ENCODE measurements at places on chromosomes 2 and 18.

- no peak for DNase-seq
These were observed 30.7 kb downstream of the IGFBP5 start for GRCh38 chr2:216664593-216665034.

DNA sequence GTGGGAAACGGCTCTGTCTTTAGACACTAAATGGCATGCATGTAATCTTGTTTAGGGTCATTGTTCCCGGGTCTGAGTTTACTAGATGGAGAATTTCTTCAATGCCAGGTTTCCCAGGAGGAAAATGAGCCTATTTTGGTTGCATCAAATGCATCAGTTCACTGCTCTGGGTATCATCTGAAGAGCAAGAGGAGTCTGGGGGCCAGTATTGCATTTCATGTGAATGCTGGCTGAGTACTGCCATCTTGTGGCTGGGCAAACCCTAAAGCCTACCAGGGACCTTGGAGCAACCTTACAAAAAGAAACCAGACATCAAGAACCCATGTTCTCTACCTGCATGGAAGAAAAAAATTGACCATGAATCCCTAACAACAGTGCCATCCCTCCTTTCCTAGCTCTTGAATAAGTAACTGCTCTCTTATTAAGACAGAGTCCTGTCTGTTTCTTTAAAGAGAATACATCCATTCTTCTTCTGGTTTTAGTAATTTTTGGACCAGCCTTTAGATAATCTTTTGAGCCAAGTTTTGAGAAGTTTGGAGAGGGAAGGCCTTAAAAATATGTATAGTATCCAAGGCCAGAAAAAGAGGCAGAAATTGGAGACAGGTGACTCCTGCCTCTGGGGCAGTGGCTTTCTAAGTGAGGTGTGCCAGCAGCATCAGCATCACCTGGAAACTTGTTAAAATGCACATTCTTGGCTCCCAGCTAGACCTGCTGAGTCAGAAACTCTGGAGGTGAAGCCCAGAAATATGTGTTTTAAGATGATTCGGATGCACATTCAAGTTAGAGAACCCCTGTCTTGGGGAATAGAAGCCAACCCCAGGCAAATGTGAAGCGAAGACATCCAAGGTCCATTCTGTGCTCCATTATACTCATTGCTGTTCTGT, 261.0 kb upstream of the CXCR4 start:
- DNase-seq = no peak

GRCh38 chr18:42290318-42291307, 335.6 kb downstream of the PIK3C3 start:
- DNase-seq = no peak

- no peak for DNase-seq
These were observed 294.7 kb upstream of the FAM98A start for GRCh38 chr2:33893824-33894223.

DNA sequence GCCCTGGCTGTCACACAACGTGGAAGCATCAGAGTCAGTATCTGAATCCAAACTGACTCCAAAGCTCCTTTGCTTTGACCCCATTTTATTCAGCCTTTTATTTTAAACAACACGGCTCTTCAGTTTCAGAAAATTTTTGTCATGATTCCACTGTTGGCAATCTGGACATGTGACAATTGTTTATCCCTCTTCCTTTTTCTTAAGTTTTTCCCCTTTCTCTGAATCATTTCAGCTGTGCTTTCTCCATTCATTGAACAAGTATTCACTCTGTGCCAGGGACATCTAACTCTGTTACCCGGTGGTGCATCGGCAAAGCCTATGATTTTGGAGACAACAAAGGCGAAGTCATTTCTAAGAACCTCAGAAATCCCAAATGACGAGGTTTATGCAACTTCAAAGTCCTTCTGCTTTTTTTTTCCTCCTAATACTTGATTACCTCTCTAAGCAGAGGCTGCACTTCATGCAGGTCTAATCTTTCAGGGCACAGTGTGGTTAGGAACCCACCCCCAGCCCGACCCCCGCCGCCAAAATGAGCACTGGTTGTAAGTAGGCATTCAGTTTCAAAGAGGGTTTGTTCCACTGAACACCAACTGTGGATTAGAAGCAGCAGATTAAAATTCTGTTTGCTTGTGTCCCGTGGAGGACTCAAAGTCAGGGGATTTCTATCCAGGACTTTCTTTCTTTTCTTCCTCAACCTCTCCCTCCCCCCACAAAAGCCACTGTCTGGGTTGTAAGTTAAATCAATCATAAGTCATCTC, 18.6 kb downstream of the ST6GAL2 start:
- no peak for DNase-seq

GRCh38 chr2:42223855-42224268, 54.7 kb downstream of the EML4 start:
- peak; percentile 19 for DNase-seq

DNA sequence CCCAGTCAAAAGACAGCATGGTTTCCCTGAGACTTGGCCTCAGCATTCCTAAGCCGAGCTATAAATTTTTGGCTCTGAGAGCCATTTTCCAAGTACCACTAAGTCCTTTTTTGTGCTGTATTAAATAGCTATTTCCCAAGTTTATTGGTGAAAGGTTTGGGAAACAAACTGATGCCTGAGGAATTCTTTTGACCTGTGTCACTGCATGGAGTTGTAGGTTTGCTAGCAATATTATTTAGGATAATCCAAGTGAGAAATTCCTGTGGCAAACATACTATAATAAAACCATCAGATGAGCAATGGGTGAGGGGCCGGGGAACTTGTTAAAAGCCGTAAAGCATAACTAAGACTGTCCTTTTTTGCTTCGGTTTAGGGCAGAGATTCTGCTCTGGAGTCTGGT, 28.4 kb downstream of the ARHGAP28 start:
- no peak for DNase-seq

DNA sequence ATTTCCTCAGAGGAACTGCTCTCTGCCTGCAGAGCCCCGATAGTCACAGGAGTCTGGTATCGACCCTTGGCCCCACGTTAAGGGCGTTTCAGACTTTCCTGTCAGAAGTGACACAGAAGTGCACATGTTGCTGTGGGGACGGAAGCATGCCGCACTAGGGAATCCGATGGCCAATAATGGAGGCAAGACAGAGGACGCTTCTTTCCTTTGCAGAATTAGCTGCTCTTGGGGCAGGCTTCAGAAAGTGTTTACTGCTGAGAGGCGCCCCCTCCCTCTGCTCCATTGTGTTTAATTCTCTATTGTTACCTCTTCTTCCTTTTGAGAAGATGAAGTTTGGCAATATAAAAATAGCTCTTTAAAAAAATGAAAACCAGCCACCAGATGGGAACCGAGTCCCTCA, 118.6 kb upstream of the EML6 start:
- DNase-seq = no peak

DNA sequence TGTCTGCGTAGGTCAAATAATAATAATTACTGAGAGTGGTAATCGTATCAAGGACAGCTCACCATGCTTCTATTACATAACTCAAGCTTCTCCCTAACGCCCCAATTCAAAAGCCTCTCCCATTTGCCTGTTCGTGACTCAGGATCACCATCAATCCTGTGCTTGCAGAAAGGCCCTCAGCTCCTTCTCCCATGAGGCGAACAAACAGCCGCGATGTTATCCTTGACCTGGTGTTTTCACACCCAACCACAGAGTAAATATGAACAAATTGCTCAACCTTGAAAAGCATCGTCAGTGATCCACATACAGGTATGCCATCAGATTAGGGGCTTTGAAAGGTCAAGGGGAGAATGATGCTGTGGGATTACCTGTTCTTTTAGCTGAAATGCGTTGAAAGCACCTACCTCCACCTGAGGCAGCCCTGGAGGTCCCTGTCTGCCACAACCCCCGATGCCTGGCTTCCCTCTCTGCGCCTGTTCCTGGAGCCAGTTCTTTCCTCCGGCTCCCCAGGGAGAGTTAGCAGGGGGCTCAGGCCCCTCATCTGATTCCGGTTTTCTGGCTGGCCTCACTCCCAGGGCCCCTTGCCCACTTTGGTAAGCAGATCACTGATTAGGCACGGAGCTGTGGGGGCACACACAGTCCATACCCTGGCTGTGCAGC, 39.1 kb upstream of the ODC1 start:
- DNase-seq = no peak

- DNase-seq = no peak
These were observed at the start of gene MOGAT1 for GRCh38 chr2:222671259-222672067. TSS of gene MOGAT1 (plus strand) at chr2:222671658. CDS start at chr2:222671786, 128 bp downstream.

GRCh38 chr2:64525317-64525613, 1.1 kb downstream of the AFTPH start:
- DNase-seq = no peak

DNA sequence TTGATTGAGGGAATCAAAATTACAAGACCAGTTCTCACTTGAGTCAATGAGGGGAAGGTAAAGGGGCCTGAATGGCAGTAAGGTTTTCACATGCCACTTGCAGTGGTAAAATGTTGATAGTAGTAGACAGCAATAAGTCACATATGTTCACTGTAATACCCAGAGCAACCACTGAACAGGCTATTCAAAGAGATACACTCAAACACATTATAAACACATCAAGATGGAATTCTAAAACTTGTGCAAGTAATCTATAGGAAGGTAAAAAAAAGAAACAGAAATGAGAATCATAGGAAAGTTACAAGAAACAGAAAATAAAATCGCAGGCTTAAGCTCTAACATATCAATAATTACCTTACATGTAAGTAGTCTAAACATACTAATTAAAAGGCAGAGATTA, 86.6 kb upstream of the AFF3 start:
- no peak for DNase-seq

- DNase-seq = no peak
These were observed 6.1 kb downstream of the SMAD7 start for GRCh38 chr18:48944634-48945033.

DNA sequence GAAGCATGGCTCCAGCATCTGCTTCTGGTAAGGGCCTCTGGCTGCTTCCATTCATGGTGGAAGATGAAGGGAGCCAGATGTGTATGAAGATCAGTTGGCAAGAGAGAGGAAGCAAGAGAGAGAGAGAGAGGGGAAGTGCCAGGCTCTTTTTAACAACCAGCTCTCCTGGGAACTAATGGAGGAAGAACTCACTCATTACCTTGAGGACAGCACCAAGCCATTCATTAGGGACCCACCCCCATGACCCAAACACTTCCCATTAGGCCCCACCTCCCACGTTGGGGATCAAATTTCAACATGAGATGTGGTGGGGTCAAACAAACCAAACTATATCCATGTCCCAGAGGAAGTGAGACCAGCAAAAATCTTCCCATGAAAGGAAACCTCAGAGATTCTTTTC, 124.8 kb upstream of the SIX2 start:
- DNase-seq = peak; percentile 25

DNA sequence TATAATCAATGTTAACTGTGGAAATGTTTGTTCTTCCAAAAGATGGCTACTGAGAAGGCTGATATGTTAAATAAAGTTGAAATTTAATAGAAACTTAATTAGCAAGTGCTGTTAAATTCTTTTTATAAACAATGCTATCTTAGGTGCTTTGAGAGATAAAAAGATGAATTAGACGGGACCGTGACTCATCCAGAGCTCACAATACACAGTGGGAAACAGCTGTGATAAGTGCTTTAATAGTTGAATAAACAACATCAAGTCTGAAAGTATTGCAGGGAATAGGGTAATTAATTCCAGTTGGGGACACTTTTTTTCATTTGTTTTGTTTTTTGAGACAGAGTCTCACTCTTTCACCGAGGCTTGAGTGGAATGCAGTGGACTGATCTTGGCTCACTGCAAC, 85.5 kb upstream of the DTNA start:
- DNase-seq = no peak

- DNase-seq = no peak
These were observed 10.8 kb downstream of the FOSL2 start for GRCh38 chr2:28403370-28403956.

DNA sequence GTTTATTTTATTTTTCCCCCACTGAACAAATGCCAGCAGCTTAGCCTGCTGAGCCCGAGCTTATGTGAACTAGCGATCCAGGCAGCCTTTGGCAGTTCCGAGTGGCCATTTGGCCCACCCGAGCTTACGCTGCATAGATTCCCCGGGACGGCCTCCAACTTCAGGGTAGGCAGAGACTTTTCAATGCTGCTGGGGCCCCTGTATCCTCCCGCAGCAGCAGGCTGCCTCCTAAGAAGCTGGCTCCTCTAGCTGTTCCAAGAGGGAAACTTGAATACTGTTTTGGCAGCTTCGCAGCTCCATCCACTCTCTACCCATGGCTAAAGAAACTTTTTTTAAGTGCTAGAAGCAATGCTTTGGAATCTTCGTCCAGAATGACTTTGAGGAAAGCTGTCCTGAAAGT, 295.2 kb downstream of the SS18 start:
- DNase-seq = no peak

GRCh38 chr2:60525899-60526298, 27.6 kb downstream of the BCL11A start:
- no peak for DNase-seq

DNA sequence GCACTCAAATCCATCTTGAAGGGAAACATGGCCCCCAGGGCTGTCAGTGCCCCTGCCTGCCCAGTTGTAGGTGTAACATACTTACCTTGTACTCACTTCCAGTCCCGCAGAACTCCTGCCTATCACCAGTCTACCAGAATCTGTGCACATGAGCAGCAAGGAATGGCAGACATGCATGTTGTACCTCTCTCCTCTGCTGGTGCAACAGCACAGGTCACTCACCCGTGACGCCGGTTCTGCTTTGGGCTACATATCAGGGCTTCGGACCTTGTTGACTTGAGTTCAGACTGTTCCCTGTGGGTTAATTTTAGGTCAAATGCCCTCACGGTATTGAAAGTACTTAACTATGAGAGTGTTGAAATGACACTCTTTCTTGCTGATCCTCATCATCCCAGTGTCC, 215.7 kb downstream of the TPGS2 start:
- DNase-seq = no peak

GRCh38 chr2:228157841-228158240, 23.6 kb downstream of the SPHKAP start:
- no peak for DNase-seq

- DNase-seq = no peak
These were observed 337.4 kb upstream of the ID2 start for GRCh38 chr2:8344144-8345097.

- no peak for DNase-seq
These were observed 542 bp upstream of the CNNM3 start for GRCh38 chr2:96815326-96816126.

DNA sequence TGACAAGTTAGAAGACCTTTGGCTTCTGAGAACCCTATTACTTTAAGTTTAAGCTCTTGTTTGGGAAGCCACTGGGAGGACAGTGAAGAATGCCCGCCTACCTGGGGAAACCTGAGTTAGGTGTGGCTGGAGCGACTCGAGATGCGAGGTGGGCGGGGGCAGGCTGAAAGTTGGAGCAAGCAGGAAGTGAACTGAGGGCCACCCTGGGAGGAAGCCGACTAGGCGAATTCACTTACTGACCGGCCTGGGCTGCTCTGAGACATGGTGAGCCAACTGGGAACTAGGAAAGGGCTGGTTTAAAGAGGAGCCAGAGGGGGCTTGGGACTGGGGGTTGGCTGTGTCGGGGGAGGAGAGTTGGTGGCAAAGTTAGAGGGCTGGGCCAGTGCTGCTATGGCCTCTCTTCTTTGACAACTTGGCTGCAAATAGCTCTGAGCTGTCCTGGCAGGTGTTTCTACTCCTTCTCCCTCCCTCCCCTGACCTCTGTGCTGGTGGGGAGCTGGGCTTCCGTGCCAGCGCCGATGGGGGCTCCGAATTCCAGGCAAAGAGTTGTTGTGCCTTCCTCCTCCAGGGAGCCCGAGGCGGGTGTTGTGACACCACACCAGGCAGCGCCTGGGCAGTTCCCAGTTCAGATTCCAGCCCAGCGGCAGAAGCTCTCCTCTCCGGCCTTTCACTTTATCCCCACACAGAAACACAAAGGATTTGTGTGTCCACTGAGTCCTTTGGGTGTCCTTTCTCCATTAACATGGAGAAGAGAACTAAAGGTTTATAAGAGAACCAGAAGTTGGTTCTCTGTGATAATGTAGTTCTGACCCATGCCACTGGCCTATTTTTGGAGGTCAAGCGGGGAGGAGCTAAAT, at the start of gene VAMP8:
VAMP8 (plus strand) TSS at position 201 of the 857 bp plus-strand sequence; CDS start at position 262, 61 bp downstream.
- DNase-seq = no peak

GRCh38 chr2:123935405-123935804, 89.7 kb upstream of the CNTNAP5 start:
- no peak for DNase-seq

All from stromal cell of bone marrow (primary cell).